Hepatocyte (in vitro differentiated cells): ENCODE measurements at places on chromosomes 12 and 14. TPM values are rescaled to one million over a fixed set of nuclear protein-coding genes. Genes with fewer than 3 reads are reported as not detected.

Gene C14orf39
- 0.28 and 0.37 TPM in 2 replicates for total RNA-seq

- H3K36me3 ChIP-seq: no peaks in the 10 kb centered on the region
- H3K27me3 ChIP-seq: no peaks in the 10 kb centered on the region
- no peak overlapping the region for H3K4me3 ChIP-seq
- no peak for DNase-seq
- H3K27ac ChIP-seq: no peak overlapping the region
- H3K4me1 ChIP-seq: no peaks in the 10 kb centered on the region
These were observed 9.8 kb downstream of the EPYC start for GRCh38 chr12:90995010-90995409.

Gene PPFIA2
- total RNA-seq: 1.2 and 7.9 TPM in 2 replicates

- H3K4me3 ChIP-seq: no peak overlapping the region
- no peaks in the 10 kb centered on the region for H3K36me3 ChIP-seq
- peak; percentile 59 for DNase-seq
- H3K27me3 ChIP-seq: no peaks in the 10 kb centered on the region
- H3K4me1 ChIP-seq: no peaks in the 10 kb centered on the region
These were observed 203.7 kb downstream of the SPTSSA start for GRCh38 chr14:34258318-34258717.
